CD4-positive, alpha-beta T cell treated with Interleukin-2 at 100 ng/mL for 4 hours (primary cell): ENCODE measurements at places on chromosomes 3 and 15.

DNA sequence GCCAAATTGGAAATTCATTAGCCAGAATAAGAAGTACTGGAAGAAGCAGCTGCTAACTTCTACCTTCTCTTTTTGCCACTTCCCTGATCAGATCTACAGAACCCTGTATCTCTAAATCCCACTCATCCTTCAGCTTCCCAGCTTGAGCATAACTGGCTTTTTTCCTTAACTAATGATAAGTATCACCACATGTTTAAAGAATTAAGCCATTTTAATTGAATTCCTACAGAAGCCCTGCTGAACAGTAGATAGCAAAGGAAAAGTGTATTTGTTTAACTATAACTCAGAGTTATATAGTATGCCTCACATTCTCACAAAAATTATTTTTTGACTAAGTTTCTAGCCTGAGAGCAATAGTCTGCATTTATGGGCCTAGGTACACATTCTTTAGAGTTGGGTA lies 262.4 kb downstream of the UBE2E2 start:
- DNase-seq: no peak

- DNase-seq: no peak
Observed at GRCh38 chr3:178546079-178546478, 9.8 kb downstream of the KCNMB2 start.

- DNase-seq: no peak
Observed at GRCh38 chr3:152683521-152683999, 151.4 kb upstream of the P2RY1 start.

DNA sequence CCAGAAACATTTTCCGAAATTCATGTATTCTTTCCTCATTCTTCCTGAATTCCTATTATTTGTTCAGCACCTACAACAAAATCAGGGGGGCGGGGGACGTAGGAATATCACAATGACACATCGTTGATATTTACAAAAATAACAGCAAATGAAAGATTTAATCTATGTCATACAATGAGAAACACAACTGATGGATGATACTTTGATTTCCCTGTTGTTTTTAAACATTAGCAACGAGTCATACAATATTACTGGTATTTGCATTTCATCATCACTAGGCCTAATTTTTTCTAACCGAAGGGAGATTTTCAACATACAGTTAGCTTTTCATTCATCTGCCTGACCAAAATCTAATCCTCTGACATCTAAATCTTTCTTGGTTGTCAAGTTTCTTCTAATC lies 45.3 kb upstream of the INO80 start:
- no peak for DNase-seq

- no peak for DNase-seq
Observed at GRCh38 chr3:125103406-125103805, 47.6 kb upstream of the HEG1 start.
